Activated CD8-positive, alpha-beta T cell treated with anti-CD3 and anti-CD28 coated beads, Interleukin-2, amount 10 ng/mL, durations not matched to agents 7 days and 5 days (primary cell): ENCODE measurements at places on chromosomes 5 and 9. TPM values are rescaled to one million over a fixed set of nuclear protein-coding genes. Genes with fewer than 3 reads are reported as not detected.

DNA sequence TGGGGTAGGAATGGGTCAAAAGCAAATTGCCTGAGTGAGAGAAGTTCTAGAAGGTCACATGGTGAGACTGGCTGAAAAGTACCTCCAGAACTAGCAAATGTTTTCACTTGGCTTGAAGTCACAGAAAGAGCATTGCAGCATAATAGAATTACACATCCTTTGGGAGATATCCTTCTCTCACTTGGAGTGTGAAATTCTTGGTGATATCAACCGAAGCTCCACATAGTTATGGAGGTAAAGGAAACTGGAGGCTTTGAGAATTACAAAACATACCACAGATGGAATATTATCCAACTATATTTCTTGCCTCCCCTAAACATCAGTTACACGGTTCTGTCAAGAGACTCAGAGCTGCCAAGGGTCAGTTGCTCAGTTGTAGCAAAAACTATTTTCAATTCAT, 182.4 kb downstream of the SEMA5A start:
- no peak for DNase-seq

- DNase-seq, result no peak
Observed at GRCh38 chr9:74921737-74922136, 31.0 kb downstream of the C9orf40 start.

GRCh38 chr9:125902831-125903512, 155.8 kb downstream of the PBX3 start:
- no peak for DNase-seq

GRCh38 chr9:106110483-106110882, 416.1 kb downstream of the TMEM38B start:
- DNase-seq, result no peak

- DNase-seq, result no peak
Observed at GRCh38 chr5:78661691-78662090, 13.1 kb upstream of the LHFPL2 start.

DNA sequence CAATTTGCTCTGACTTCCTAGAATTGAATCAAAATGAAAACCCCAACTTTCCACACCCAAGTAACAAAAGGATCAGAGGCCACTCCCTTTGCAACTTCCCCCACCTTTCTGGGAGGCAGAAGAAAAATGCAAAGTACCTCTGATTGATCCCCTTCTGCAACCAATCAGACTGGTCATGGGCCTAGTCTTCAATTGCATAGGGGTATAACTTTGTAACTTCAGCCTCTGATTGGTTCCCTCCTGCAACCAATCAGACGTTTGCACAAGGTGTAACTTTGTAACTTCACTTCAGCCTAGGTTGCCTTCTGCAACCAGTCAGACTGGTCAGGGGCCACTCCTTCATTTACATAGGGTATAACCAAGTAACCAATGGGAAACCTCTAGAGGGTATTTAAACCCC, 38.3 kb upstream of the CNOT6 start:
- no peak for DNase-seq

GRCh38 chr9:89234205-89235067, 55.8 kb upstream of the SHC3 start:
- DNase-seq, result peak; percentile 52

DNA sequence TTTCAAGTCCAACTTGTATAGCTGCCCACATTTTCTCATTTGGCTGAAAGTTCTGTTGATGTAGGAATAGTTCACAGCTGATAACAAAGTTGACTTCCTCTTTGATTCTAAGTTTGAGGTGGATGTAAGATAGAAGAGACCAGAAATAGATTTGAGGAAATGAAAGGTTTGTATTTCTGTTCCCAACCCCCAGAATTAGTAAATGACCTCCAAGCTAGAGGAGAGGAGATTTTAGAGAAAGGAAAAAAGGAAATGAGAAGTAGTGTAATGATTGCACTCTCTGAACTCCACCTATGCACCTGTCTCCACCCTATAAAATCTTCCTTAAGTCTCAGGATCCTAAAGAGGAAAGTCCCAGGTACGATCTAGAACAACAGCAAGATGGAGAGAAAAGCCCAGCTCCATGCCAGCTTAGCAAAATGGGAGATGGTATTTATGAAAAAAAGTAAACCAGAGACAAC, 130.4 kb upstream of the POC5 start:
- no peak for DNase-seq

DNA sequence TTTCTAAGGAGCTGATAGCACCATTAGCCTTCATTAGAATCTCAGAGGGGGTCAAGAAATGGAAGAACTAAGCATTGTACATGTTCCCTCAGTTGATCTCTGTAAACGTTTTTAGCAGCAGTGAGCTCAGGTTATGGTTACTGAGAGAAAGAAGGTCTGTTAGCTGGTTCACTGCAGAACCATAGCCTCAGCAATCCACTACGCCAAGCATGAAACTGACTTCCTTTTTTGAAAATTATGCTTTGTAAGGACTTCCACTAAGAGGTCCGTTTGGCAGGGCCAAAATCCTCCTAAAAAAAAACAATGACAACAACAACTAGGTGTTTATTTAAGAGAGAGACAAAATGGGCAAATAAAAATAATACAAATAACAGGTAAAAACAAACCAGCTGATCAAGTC, 273.3 kb downstream of the AOPEP start:
- no peak for DNase-seq

- DNase-seq, result no peak
Observed at GRCh38 chr9:114091711-114092110, 7.4 kb downstream of the KIF12 start.

DNA sequence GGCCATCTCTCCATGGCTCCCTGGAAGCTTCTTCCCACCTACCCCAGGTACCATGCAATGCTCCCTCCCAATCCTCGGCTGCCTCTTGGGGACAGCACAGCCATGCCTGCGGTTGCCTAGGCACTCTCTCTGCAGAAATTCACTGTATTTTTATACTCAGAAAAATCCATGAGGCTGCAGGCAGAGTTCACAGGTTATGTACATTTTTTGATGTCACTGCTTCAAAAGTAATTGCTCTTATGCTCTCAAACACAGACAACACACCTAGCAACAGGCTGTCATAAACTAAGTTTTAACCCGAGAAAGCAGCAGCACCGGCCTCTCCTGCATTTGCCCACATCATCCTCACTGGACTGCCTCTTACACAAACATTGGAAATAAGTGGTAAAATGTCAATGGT, 102.4 kb downstream of the AK8 start:
- DNase-seq, result no peak

DNA sequence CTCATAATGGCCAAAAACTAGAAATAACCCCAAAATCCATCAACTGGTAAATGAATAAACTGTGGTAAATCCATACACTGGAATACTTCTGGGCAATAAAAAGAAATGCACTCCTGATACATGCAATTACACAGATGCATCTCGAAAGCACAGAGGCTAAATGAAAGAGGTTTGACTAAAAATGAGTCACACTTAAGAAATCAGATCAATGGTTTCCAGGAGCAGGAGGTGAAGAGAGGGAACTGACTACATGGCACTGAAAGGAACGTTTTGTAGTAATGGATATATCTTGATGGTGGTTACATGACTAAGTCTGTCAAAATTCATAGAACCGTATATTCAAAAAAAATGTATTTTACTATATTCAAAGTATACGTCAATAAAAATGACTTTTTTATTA, 42.4 kb downstream of the STRBP start:
- DNase-seq, result no peak

- DNase-seq, result no peak
Observed at GRCh38 chr5:131649161-131649560, 14.1 kb upstream of the RAPGEF6 start.

DNA sequence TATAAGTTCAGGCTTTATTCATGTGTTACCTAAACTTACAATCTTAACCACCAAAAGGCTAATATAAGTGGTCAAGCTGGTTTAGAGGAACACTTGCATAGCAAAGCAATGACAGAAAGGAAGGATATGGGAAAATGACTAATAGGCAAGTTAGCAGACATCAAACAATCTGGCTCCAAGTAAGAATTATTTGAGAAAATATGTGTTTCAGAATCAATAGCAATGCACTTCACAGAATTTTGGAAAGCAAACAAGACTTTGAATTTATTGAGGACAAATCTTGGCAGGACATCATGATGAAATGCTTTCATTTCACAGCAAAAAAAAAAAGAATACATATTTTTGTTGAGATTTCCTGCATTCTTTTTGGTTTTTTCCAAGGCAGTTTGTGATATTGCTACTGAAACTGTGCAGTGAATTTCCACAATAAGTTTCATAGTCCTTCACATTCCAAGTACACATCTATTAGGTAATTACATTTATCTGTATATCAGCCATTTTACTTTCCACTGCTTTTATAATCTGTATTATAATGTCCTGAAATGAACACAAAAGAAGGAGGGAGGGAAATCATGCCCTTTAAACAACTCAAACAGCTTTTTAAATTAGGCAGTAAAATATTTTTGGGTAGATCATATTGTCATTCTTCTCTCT, 417.9 kb downstream of the NR2F1-AS1 start:
- DNase-seq, result no peak

GRCh38 chr5:6885581-6885980, 172.3 kb downstream of the TENT4A start:
- no peak for DNase-seq

- DNase-seq, result no peak
Observed at GRCh38 chr5:173324115-173325001, 3.9 kb downstream of the STC2 start.

DNA sequence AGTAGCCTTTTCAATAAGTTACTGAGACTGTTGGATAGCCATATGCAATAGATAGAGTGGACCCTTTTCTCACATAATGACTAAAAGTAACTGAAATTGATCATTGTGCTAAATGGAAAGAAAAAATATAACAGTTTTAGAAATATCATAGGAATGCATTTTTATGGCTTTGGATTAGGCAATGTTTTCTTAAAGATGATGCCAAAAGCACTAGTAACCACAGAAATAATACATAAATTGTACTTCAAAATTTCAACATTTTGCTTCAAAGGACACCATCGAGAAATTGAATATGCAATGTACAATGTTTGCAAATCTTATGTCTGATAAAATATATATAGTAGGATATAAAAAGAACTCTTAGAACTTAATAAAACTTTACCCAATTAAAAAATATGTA, 1267.5 kb upstream of the CDH9 start:
- no peak for DNase-seq

- peak; percentile 50 for DNase-seq
Observed at GRCh38 chr5:123610665-123611405, 98.9 kb downstream of the CSNK1G3 start.

GRCh38 chr5:141815051-141815795, 63.0 kb downstream of the PCDH1 start:
- no peak for DNase-seq

GRCh38 chr9:95095641-95096355, 221.7 kb downstream of the FANCC start:
- DNase-seq, result no peak

DNA sequence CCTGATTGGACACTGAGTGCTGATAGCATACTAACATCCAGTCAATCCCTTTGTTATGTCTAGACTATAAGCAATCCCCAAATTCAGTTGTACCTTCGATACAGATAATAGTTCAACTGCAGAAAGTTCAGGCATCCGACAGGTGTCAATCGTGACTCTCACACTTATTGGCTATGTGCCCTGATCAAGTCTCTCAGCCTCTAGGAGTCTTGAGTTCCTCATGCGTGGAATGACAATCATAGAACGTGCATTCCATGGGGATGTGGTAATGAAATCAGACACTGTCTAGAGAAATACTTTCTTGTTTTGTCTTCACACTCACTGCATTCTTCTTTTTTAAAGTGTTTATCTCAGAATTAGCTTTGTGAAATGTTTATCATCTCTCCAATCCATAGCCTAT, 4.8 kb downstream of the ANKRD34B start:
- DNase-seq, result no peak

DNA sequence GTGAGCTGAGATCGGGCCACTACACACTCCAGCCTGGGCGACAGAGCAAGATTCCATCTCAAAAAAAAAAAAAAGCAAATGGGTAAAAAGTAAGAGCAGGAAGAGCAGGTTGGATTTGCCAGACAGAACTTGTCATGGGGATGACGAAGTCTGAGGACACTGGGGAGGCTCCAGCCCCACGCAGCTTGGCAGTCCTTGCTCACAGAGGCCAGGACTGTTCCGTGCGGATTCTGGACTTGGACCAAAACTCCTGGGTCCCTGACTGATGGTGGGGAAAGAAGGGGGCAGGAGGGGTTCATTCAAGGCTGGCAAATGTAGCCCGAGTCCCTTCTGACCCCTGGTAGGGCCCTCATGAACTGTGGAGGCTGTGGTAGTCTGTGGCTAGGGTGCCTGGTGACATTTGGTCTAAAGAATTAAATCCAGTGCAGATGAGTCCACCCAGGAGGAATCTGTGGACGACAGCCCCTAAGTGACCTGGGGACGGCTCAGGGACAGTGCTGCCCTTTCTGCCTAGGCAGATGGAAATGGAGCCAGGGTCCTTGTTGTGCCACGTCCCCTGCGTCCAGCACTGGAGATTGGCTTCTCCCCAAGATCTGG, 3.1 kb downstream of the FGD3 start:
- DNase-seq, result no peak

DNA sequence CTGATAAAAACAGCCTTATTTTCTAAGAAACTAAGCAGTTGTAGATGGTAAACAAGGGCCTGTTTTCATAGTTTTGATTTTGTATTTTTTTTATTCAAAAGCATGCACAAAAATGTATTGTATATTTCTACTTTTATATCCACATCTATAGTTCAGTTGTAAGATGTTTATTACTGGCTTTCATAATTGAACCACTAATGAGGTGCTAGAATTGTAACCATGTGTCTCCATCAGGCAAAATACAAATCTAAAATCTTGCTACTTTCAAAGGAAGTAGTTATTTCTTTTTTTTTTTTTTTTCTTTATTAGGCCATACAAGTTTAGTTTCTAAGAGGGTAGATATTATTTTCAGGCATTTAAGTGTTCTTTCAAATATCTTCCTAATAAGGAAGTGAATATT, 1755.0 kb downstream of the MAT2B start:
- DNase-seq, result no peak

Gene PCDHB4
- not detected for total RNA-seq

Gene KIAA1958
- 11.1 TPM for total RNA-seq

Gene FCN2
- total RNA-seq, result not detected

Gene TAS2R1
- total RNA-seq, result not detected

Gene NCBP1
- total RNA-seq, result 45.1 TPM

Gene ORM2
- not detected for total RNA-seq

Gene TTC39B
- 17.8 TPM for total RNA-seq

Gene LYRM7
- total RNA-seq, result 17.8 TPM

Gene CDH9
- total RNA-seq, result not detected

Gene CNTNAP3B
- total RNA-seq, result not detected

Gene SMIM33
- total RNA-seq, result 0.65 TPM

Gene MCC
- total RNA-seq, result 7.6 TPM

Gene MYMK
- not detected for total RNA-seq
